ENCODE measurements at places on chromosomes 1 and 21.

GRCh38 chr21:18759751-18760161 lies 356.2 kb upstream of the TMPRSS15 start:
- DNase-seq = no peak

DNA sequence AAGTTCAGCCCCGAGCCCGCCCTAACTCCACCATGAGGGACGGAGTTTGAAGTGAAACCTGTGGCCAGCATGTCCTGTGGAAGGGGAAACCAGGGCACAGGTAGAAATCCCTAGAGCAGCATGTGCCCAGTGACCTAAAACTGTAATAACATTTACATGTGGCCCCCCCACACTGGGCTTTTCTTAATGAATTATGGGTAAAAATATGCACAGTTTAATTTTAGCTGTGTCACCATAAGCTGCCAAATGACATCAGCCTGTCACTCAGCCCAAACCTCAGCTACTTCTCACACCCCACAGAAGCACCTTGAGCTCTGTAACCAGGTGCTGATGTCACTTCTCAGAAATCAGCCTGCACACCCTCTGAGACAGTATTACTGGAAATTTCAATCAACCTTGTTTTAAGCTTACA lies 50.0 kb upstream of the SLC19A1 start:
- peak; percentile 35 for DNase-seq

- no peak for DNase-seq
Measured at GRCh38 chr1:37474697-37475379, 458 bp downstream of the ZC3H12A start.

DNA sequence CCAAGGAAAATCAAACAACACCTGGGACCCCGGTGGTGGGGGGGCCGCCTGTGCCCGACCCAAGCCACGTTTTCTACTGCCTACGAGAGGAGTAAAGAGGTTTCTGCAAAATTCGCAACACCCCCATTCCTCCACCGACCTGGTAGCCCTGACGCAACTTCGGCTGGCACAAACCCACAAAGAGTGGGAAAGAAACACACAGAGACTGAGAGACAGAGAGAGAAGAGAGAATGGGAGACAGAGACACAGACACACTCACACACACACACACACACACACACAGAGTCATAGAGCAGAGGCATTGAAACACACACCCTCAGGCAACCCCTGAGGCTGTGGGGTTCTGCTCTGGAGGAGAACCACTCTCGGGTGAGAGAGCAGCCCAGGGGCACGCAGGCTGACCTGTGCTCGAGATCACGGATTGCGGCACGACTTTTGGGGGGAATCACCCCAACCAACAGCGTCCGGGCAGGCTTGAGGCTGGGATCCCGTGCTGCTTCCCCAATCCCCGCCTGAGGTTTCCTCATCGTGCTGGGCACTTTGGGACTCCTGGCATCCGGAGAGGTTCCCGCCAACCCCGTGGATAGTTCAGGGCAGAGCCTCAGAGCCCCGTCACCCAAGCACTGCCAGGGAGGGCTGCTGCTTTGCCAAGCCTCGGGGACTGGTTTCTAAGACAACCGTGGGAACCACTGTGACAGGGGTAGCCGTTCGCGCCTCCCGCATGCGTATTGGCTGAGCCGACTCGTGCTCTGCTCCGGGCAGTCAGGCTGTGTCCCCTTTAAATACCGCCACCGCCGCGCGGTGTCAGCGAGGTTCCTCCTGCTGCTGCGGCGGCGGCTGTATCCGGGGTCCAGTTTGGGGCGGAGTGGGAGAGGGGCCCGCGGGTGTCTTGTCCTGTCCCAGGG lies 682.4 kb upstream of the TPTE start:
- DNase-seq = no peak

GRCh38 chr1:17979815-17980214 lies 127.8 kb upstream of the IGSF21 start:
- DNase-seq = no peak

DNA sequence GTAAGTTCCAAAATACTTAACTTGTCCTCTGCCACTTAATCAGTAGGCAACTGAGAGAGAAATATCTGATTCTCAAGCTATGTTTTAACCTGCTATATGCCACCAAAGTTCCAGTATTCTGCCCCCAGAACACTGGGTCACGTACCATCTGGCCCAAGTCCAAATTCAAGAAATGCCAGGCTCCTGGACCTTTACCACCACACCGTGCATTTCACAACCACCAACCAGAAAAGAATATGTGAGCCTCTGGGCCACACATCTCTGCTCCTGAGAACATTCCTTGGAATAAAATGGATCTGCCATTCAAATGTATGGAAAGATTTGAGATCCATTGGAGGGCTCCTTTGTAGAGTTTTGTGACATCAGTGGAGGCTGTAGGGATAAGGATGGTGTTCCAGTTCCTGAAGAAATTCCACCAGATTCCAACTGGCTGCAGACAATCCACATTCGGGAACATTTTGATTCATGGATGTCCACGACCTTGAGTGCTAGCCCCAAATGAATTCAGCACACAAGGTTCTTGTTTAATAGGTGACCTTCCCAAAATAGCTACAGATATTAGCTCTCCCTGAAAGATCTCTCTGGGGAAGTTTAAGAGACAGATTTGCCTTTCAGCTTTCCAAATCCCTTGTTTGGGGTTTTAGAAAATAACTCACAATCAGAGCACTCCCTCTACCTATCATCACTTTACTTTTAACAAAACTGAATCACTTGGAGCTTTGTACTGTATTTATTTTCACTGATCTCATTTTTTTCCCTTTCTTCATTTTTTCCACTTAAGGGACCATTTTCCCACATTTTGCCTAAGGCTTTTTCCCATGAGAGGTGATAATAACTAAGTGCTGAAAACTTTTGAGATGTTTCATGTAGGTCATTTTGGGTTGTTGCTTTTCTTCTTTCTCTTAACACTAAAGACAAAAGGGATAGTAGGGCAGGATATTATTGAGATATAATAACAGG lies 128.4 kb upstream of the ZC3H11B start:
- DNase-seq = no peak

DNA sequence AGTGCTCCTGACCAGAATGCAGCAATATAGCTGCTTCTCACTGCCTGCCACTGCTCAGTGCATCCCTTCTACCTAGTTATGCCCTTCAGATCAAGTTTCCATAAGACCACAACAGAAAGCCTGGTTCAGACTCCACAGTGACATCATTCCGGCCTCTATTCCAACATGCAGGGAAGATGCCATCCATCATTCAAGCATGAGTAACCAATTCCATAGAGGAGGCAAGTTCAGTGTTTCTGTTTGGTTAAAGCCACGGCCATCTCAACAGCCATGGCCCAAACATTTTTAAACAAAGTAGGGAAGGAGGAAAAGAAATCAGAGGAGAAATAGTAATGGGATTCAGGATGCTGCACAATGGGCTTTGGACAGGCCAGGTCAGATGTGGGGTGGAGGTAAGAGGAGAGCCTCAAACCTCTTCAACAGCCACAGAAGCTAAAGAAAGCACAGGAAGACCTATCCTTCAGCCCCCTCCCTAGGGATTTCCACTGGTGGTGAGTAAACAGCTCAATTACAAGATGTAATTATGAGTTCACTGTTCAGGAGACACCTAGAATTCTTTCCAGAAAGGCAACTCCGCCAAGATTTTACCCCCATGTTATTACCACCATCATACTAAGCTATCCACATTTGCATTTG lies 484.9 kb downstream of the SETD4 start:
- no peak for DNase-seq

- no peak for DNase-seq
Measured at GRCh38 chr1:8450312-8450711, 132.4 kb downstream of the SLC45A1 start.

DNA sequence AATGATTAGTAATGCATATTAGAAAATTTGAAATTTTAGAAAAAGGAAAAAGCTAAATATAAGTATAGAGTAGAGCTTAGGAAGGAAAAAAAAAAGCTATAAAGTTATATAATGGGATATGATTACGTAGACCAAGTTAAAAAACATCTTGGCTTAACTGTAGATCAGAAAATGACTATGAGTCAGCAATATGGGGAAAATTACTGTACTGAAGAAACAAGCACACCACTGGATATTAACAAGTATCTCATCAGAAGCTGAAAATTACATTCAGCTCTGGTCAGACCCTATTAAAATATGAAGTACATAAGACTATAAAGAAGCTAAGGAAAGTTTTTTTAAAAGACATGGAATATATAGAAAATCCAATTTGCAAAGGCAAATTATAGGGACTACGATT lies 19.5 kb downstream of the DNAJC8 start:
- no peak for DNase-seq

DNA sequence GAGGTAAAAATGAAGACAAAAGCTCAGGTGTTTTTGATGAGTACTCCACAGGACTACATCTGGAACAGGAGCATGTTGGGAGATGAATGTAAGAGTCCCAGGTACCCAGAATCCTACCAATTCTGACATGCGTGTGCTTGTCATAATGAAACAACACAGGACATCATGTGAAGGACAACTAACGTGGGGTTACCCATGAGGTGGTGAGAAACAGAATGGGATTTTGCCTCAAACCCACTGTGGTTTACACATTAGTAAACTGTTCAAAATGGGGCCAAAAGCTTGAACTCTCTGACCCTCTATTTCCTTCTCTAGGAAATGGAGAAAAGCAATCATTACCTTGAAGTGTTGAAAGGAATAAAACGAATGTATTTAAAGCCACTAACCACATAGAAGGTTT lies 266.2 kb downstream of the RGS7 start:
- no peak for DNase-seq

- no peak for DNase-seq
Measured at GRCh38 chr1:186996816-186997215, 168.1 kb downstream of the PLA2G4A start.

GRCh38 chr1:225972344-225973152 lies 26.6 kb downstream of the SDE2 start:
- no peak for DNase-seq

GRCh38 chr1:198649232-198649967 lies 10.6 kb downstream of the PTPRC start:
- no peak for DNase-seq

- DNase-seq = no peak
Measured at GRCh38 chr1:25698252-25698651, 81.7 kb downstream of the MAN1C1 start.
